ENCODE measurements at places on chromosomes 12 and 14. TPM values are rescaled to one million over a fixed set of nuclear protein-coding genes. Genes with fewer than 3 reads are reported as not detected.

ZFHX2 gene
- 0.26 TPM for total RNA-seq

KRT71 gene
- total RNA-seq, result not detected

KCNH5 gene
- total RNA-seq, result under 0.01 TPM

CPNE6 gene
- total RNA-seq, result not detected

BICD1 gene
- 6.1 TPM for total RNA-seq

SARNP gene
- total RNA-seq, result 68.7 TPM

KRT73 gene
- total RNA-seq, result not detected

TRAFD1 gene
- 30.8 TPM for total RNA-seq

PTPN6 gene
- 12.4 TPM for total RNA-seq

SERPINA9 gene
- total RNA-seq, result not detected

SLIRP gene
- 149 TPM for total RNA-seq

IL25 gene
- total RNA-seq, result not detected

SRRM4 gene
- total RNA-seq, result not detected

CACNB3 gene
- total RNA-seq, result 7.4 TPM

FAIM2 gene
- total RNA-seq, result 0.53 TPM

PRICKLE1 gene
- total RNA-seq, result 2.4 TPM

RTL1 gene
- total RNA-seq, result not detected

C12orf75 gene
- total RNA-seq, result 11.8 TPM

GNB3 gene
- 0.53 TPM for total RNA-seq

COX8C gene
- not detected for total RNA-seq

PRB2 gene
- total RNA-seq, result not detected

RPAP3 gene
- 9.9 TPM for total RNA-seq

PTPRO gene
- under 0.01 TPM for total RNA-seq

AHSA1 gene
- 137 TPM for total RNA-seq

MGST1 gene
- 87.7 TPM for total RNA-seq

SLCO1B1 gene
- total RNA-seq, result not detected

B4GALNT3 gene
- 8.3 TPM for total RNA-seq

RCOR1 gene
- total RNA-seq, result 38.3 TPM

FBLN5 gene
- total RNA-seq, result 0.26 TPM

NFE2 gene
- not detected for total RNA-seq

ALDH1L2 gene
- 34.2 TPM for total RNA-seq

FOXG1 gene
- not detected for total RNA-seq

ATG101 gene
- total RNA-seq, result 153 TPM

TBX5 gene
- total RNA-seq, result not detected

CDCA3 gene
- 0.51 TPM for total RNA-seq

All from bronchial epithelial cell (primary cell).